ENCODE measurements at places on chromosomes 2 and 18.
A peak's percentile ranks its signal among the peaks of the same experiment; 100 is the strongest.

- peak; percentile 11 for DNase-seq
Measured at GRCh38 chr2:240840435-240841060, 20.5 kb upstream of the KIF1A start.

GRCh38 chr2:33011373-33011772, 64.6 kb downstream of the LTBP1 start:
- DNase-seq: no peak

DNA sequence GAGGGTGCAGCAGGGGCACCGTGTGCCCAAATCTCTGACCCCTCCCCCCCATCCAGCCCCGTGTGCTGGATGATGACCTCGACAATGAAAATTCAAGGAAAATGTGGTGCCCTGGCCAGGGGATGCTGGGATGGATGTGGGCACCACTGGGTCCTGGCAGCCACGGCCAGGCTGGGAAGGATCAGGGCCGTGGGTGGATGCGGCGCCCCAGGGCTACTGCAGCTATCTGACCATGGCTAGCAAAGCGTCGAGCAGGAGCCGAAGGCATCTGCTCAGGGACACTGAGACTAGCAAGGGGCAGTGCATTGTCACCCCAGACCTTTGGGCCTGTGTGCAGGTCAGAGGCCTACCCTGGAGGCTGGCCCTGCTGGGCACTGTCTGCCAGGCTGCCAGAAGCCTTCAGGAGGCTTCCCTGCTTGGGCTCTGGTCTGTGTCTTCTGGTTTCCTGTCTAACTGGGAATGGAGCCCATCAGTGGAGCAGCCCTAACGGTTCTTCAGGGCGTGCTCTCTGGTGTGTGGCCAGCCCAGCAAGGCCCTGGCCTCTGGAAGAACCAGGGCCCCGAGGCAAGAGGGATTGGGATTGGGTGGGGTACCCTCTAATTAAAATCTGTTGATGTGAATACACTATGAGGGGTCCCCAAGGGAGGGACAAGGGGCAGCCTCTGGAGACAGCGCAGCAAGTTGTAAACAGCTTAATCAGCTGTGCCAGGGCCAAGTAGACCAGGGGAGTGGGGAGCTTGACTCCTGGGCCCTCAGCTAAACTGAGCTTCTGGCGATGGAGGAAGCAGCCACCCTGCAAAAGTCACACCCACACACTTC, 98.0 kb downstream of the STPG4 start:
- DNase-seq: no peak

- DNase-seq: no peak
Measured at GRCh38 chr2:120267348-120267747, 14.7 kb downstream of the RALB start.

DNA sequence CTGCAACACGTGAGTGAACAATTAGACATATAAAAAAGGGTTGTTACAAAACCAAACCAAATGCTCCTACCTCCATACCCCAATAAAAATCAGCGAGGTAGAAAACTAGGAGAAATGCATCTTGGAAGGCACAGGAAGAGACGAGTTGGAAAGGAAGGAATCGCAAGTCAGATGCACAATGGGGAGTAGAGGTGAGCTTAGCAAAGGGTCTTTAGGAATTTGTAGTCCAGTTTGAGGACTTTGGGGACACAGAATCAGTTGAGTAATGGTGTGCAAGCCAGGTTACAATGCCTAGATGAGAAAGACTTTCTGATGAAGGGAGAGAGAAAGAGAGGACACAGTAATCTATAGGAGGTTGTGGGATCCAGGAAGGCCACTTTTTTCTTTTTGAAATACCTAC, 35.7 kb downstream of the XRCC5 start:
- DNase-seq: no peak

GRCh38 chr18:53402670-53403069, 821.8 kb downstream of the MBD2 start:
- no peak for DNase-seq

DNA sequence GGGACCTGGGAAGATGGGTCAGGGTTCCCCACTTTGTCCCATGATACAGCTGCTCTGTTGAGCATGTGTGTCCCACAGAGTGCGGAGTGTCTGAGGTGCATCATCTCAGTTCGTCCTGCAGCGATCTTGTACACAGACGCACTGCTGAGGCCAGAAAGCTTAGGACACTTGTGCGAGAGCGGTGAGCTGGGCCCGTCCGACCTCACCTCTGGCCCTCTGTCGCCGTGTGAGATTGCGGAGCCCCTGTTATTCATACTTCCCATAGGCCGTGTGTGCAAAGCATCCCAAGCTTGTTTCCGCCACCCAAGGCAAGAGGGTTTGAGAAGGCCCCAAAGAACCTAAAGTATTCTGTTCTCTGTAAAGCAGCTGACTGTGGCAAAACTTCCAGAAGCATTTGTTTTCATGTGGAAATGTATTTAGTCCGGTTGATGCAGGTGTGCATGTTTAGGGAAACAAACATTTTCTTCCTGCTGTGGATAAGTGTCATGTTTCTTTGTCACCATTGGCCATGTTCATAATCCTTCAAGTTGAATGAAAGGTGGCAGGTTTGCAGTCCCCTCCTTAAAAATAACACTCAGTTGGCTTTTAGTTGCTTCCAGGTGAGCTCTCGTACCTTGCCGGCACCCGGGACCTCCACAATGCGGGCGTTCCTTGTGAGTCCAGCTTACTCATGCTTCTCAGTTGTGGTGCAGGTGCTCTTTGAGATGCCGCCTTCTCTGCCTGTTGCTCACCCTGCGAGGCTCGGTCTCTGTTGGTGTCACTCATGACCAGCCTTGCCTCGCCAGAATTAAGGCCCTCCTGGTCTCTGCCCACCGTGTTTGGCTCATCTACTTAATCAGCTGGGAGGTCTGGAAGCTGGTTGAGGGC, 5.3 kb downstream of the AGAP1 start:
- no peak for DNase-seq

DNA sequence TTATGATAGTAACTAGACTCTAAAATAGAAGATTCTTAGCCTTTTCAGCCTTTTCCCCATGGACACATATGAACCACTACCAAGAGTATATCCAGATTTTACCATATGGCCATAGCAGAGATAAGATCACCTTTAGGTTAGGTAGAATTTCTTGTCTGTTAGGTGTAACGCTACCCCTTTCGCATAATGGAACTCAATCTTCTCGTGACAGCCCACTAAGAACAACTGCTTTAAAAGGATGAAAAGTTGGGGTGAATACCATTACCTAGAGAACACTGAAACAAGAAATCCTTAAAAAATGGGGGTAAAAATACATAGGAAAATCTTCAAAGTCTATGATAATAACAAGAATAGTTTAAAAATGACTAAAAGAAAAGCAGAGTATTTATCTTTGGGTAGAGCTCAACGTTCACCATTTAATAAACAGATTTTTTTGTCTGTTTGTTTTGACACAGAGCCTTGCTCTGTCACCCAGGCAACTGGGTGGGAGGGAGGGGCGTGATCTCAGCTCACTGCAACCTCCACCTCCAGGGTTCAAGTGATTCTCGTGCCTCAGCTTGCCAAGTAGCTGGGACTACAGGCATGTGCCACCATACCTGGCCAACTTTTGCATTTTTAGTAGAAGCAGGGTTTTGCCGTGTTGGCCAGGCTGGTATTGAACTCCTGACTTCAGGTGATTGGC, 67.2 kb downstream of the VIL1 start:
- DNase-seq: no peak

GRCh38 chr2:105870858-105871257, 126.1 kb downstream of the NCK2 start:
- no peak for DNase-seq

GRCh38 chr2:60098996-60099395, 454.5 kb downstream of the BCL11A start:
- DNase-seq: no peak

GRCh38 chr18:76451396-76452331, 43.4 kb downstream of the ZNF516 start:
- no peak for DNase-seq

GRCh38 chr2:20880221-20880771, 57.4 kb upstream of the LDAH start:
- DNase-seq: no peak

DNA sequence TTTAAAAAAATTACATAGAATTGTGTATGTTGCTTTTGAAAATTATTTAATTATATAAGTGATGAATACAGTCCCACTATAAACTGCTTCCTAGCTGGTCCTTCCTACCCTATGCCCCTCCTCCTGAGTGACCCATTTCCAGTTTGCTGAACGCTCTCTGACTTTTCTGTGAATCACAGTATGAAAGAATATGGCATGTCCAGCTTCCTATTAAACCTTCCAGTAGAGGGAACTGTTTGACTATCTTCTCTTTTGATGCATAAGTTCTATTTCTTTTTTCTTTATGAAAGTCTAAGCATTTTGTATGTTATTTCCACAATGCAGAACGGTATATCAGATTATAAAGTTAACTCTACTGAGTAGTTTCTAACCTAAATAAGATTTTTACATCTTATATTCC, 41.3 kb downstream of the PSMG2 start:
- no peak for DNase-seq

GRCh38 chr2:54083021-54083420, 32.4 kb upstream of the ACYP2 start:
- no peak for DNase-seq

- no peak for DNase-seq
Measured at GRCh38 chr2:182319556-182320505, 107.0 kb downstream of the PDE1A start.

DNA sequence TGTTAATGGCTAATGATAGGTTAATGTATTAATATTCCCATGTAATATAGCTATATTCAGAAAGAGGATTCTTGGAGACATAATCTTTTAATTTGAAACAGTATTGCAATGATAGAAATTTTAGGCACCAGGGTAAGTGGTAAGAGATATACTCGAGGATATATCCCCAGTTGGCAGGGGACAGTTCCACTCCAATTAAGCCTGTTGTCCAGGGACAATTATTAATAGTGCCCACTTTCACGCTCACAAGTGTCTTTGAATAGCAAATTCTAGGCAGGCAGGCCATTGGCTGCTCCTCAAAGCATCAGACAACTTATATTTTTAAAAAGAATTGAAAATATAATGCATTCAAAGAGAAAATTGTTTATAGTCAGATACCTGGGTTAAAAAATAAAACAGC, 190.7 kb downstream of the PDE11A start:
- DNase-seq: no peak

DNA sequence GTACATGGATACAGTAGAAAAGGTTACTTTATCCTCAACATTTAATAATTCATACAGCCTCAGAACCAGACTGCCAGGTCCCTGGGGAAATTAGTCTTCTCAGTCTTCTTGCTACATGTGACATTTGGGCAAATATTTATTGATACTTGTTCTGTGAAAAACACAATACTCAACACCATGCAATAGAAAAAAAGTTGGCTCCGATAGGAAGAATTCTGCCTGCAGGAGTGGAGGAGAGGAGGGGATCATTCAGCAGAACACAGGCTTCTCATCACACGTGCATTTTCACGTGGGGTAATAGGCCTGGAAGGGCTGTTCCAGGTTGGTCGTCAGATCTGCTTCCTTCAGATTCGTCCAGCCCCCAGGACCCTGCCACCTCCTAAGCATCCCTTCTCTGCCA, 58.4 kb upstream of the ACKR3 start:
- no peak for DNase-seq

DNA sequence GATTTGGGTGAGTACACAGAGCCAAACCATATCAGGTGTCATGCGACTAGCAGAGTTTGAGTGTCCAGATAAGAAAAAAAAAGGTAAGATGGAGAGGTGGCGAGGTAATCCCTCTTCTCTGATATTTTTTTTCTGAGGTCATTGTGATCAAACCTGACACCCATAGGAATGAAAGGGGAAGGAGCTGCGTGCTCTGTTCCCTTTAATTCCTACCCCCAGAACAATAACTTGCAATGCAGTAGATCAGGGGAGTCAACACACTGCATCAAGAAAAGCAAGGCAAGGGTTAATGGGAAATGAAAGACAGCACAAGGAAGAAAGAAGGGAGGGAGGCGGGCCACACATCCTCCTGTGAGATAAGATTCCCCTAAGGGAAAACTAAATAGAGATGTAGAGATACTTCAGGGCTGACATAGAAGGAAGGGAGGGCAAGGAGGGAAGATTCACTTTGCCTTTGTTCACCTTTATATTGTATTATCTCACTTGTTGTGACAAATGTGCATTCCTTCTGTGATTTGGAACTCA, 132.8 kb downstream of the CD226 start:
- no peak for DNase-seq

DNA sequence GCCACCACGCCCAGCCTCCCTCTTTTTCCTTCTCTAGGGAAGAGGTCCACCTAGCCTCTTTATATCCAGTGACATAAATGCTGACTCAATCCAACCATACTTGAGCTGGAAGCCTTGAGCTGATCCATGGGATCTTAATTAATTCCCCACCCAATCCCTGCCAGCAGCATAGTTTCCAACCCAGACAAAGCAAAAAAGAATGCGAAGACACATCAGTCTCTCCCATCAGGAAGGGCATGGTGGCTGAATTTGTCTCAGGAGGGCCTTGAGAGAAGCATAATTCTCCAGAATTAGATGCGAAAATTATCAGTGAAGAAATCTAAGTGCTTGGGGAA, 22.5 kb downstream of the CASP10 start:
- no peak for DNase-seq

DNA sequence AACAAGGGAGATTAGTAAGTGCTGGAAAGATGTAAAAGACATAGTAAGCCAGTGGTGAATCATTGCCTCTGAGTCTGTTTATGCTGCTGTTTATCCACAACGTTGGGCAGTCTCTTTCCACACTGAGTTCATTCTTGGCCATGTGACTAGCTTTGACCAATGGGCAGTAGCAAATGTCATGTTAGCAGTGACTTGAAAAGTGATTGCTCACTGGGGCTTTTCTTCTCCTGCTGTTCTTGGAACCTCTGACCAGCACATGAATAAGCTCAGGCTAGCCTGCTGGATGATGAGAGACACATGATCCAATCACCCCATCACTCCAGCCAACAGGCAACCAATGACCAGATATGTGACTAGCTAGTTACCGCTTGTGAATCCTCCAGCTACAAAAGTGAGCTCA, 360.4 kb downstream of the SLC4A3 start:
- peak; percentile 60 for DNase-seq

GRCh38 chr2:179561702-179562101, 297.1 kb upstream of the SESTD1 start:
- no peak for DNase-seq

DNA sequence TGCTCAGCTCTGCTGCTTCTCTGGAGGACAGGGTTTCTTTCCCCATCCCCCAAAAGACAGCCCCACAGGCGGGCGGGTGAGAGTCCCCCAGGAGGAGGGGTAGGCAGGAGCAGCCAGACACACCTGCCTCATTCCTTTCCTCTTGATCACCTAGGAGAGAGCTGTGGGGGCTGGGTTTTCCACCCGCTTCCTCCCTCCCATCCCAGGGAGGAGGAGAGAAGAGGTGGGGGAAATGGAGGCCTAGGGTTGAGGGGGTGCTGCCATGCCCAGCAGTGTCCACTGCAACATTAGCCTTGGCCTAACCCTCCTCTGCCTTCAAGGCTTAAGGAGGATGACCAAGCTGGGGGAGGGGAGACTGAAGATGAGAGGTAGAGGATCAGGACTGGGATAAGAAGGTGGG, 14.7 kb downstream of the WNT10A start:
- DNase-seq: no peak

DNA sequence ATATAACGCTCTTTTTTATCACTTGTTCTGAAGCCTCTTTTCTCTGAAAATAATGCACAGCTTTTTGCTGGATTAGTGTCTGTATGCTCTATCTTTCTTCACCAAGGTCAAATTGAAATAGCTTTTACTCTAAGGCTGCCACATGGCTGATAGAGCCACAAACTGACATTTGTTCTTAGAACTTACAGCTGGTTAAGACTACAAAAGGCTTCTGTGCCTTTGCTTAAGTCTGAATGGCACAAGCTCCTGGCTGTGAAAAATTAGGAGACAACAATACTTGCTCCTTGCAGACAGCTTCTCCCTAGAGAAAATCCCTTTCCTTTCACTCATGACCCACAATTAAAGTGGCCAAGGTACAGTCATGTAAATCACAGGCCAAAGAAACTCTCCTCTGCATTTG, 515.3 kb downstream of the DSC3 start:
- DNase-seq: no peak

All from skeletal muscle cell (primary cell).